ENCODE measurements at places on chromosomes 7 and 10.

GRCh38 chr7:28469562-28469961 lies 57.2 kb downstream of the CREB5 start:
- DNase-seq: no peak

DNA sequence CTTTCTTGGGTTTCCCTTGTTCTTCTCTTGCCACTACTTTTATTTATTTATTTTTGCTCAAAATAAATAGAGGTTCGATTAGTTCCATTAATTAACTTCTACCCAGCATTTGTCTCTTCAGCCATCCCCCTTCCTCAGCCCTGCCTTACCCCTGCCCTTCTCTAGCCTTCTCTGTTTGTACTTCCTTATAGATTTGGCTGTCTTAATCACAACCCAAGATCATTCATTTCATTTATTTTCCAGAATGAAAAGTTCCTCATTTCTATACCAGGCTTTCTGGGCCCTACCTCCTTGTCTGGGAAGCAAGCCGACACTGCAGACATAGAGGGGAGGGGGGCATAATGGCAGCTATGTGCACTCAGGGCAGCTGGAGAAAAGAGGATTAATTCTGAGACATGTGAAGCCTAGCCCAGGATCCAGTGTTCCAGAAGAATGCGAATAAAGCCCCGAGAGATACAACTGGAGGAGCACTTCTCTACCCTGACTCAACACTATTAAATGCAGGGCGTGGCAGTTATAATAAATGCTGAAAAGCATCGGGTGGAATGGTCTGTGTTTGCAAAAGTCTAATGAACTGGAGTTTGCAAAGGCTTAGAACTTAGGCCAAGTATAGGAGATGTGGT lies 6.4 kb upstream of the PDCD4 start:
- no peak for DNase-seq

GRCh38 chr10:33301097-33301789 lies 33.2 kb downstream of the NRP1 start:
- no peak for DNase-seq

DNA sequence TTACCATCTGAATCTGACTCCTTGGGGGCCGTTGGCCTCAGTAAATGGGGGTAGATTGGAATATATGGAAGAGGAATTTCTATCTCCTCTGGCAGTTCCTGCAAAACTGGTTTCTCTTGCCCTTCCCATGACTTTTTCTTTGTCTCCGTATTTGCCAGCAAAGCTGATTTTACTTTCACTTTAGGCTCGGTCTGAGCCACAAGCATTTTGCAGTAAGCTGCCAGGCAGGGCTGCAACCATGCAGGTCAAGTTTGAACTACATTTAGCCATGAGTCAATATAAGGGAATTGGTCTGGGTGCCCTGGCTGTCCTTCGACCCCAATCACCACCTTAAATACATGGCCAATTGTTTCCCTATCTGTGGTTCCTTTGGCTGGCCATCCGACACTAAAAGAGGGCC lies 104.3 kb downstream of the TRIM24 start:
- DNase-seq: no peak

DNA sequence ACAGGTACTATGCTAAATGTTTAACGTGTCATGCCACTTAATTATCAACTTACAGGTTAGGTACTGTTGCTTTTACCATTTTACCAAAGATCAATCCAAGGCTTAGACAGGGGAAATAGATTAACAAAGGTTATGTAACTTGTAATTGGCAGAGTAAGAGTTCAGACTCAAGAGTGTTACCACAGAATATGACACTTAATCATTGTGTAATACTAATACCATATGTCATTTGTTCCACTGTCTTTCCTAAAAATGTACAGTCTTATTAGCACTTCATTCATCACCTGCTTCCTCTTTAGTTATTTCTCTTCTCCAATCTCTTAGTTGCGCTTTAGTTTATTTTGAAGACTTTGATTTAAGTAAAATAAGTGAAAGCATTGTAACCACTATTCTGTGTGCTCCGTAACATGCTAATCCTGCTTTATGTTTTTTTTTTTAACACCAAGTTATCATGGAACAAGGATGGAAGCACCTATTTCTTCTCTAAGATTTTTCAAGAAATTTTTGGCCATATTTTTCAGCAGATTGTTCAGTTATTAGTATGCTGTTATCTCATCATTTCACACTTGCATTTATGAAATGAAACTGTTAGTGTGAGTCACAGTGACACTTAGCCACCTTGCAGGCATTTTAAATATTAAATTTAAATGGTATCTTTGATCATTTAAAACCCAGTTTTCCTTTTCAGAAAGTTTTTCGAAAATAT lies 197.3 kb downstream of the PHF14 start:
- no peak for DNase-seq

DNA sequence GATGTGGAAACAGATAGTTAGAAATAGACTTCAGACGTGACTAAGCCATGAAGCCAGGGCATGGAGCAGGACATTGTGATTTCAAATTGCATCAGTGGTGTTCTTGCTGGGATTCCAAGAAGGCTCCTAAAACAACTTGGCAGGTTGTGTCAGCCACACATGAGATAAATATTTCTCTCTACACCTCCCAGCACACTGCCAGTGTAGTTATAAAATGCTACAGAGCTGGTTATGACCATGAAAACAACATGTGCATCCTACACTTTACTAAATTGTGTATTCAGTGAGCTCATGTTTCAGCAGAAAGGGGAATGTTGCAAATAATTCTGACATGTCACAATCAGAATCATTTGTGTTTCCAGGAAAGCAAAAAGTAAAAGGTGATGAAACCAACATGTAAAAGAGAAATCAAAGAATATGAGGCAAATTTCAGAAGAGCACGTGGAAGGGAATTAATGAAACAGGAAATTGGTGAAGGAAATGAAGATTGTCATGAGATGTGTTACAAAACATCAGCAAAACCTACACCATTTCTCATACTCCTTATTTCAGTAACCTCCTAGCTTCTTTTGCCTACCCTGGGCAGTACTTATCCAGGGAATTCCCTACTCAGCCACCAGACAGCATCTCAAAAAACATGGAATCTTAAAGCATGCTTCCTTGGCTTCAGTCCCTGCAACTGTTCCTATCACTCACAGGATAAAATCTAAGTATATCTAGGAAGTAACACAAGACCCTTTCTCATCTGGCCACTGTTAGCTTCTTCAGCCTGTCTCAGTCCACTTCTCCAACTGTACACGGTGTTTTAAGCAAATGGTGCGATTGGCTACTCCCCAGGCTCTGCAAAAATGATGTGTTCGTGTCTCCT lies 5.8 kb upstream of the CYP3A7 start:
- no peak for DNase-seq

- no peak for DNase-seq
Observed at GRCh38 chr7:22787951-22788350, 34.7 kb downstream of the TOMM7 start.

DNA sequence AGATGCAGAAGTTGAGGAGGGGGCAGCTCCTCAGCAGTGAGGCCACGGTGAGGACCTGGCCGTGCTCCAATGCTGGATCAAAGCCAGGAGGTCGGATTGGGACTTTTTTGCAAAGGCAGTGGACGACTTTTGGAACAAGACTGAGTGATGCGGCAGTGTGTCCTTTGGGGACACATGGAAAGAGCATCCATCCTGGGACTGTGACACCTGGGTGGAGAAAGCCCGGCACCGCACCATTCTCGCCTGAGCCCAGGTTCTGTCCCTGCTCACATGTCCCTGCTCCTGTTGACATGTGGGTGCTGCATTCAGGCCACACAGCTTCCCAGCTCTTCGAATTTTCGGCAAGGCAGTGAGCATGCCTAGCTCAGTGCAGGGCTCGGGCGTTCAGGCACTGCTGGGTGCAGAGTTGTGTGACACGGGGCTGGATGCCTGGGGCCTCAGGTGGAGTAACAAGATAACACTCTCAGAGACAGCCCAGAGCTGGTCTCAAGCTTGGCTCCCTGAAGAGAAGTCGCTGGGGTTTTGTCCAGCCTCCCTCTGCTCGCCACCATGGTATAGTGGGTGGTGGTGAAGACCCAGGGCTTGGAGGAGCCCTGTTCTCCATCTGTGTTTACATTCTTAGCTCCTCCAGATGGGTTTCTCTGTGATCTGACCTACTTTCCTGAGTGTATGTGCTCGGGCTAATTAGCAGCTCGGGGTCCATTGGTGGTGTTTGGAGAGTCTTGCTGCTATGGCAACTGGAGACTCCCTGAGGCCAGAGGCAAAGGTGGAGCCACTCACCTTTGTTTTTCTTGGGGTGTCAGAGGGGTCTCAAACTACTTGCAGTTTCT lies 111.7 kb upstream of the BTBD16 start:
- DNase-seq: no peak

GRCh38 chr10:13586676-13587355 lies at the start of gene PRPF18:
TSS of gene PRPF18 (plus strand) at chr10:13586965. CDS start at chr10:13587087, 122 bp downstream.
- DNase-seq: peak; percentile 92

DNA sequence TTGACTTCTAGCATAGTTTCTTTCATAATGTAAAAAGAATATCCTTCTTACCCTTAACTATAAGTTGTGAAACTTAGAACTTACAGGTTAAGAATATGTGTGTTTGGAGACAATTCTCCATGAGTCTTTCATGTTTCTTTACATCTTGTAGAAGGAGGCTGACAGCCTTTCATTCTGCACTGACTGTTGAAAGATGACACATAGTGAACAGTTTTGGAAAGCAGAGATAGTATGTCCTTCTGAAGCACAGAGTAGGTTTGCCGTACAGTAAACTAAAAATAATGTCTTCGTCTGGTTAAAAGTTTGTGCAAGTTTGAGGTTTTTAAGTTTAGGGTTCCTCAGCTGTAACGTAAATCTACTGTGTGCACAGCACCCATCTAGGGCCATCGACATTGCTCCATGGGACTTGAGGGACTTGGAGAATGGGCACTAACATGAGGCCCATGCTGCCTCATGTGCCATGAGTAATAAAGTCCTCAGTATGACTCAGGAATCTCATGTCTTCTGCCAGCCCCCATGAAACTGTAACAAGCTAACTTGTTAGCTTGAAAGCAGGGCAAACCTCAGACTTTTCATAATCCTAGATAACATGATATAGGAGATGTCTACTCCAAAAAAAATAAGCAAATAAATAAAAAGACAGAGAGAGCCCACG lies 24.5 kb upstream of the ELAPOR2 start:
- no peak for DNase-seq

DNA sequence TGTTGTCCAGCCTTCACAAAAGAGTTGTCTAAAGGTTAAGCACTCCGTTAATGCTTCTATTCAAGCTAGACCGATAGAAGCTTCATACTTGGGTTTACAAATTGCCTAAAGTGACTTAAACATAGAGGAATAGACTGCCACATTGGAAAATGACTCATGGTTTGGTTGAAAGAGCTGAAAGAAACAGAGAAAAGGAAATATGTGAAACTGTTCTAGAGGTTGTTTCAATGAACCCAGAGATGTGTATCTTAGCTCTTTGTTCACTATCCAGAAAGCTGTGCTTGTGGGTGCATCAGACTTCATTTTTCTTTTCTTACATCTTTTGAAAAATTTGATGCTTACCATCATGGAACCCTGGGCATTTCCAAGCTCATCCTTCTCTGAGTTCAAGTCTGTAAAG lies 736.2 kb downstream of the INHBA start:
- no peak for DNase-seq

DNA sequence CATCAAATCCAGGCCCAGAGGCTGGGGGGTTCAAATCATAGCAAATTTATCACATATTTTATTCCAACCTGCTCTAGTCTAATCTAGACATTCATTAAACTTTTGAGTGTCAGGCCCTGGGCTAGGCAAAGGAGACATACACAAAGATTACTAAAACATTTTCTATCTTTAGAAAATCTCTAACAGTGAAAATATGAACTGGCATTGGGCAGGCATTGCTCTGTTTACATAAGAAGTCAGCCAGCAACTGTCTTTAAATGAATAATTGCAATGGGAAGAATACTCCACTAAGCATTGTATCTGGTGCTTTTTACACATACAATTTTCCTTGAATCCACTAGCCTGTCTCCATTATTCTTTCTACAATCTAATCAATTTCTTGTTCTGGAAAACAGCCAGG lies 222.5 kb upstream of the LRRN3 start:
- no peak for DNase-seq

DNA sequence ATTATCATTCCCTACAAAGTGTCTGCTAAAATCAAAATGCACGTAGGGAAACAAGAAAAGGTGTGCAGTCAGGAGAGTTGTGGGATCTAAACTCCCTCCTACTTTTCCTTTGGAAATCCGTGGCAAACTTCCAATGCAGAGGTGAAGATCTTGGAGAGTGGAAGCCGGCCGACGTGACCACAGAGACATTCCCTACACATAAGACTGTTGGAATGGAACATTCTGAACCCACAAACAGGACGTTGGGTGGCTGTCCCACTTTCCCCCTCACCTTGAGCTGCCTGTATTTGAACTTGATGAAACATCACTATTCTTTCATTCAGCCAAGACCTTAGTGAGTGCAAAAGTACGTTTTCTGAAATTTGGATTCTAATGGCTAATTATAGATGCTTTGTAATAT lies 65.9 kb downstream of the PRKCQ start:
- no peak for DNase-seq

GRCh38 chr7:85156661-85157208 lies 30.1 kb downstream of the SEMA3D start:
- no peak for DNase-seq

Measured in GM12892 (cell line).